ENCODE measurements at places on chromosomes 3 and 15.
A peak's percentile ranks its signal among the peaks of the same experiment; 100 is the strongest.

DNA sequence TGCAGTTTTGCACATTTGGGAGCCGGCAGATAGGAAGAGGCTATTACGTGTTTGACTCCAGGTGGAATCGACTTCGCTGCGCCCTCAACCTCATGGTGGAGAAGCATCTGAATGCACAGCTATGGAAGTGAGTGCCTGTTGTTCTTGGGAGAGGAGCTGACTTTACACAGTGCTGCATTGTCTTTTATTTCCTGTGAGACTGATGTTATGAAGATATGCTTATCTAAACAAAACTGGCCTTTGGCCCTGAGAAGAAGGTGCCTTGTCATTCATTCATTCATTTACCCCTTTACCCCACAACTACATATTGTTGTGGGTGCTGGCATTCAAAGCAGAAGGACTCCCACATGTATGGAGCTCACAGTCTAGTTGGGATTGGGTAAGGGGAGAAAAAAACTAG lies 32.6 kb downstream of the PSMD6 start:
- DNase-seq: no peak

- DNase-seq: no peak
Observed at GRCh38 chr3:139974809-139975425, 39.9 kb downstream of the CLSTN2 start.

- no peak for DNase-seq
Observed at GRCh38 chr3:35263477-35263876, 375.8 kb upstream of the ARPP21 start.

DNA sequence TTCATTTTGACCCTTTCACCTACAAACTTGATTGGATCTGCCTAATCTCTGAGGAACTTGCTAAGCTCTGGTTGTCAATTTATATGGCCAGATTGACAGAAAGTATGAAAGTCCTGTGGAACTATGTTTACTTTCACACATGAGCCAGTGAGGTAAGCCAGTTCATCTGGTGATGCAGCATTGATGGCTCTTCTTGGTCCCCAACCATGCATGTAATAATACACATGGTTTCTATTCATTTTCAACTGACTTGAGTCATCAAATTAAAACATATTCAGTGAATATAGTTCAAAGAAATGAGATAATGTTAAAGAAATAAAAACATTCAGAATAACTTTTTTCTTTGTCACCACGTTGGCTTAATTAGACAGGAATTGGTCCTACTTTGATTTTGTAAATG lies 336.1 kb upstream of the THBS1 start:
- no peak for DNase-seq

DNA sequence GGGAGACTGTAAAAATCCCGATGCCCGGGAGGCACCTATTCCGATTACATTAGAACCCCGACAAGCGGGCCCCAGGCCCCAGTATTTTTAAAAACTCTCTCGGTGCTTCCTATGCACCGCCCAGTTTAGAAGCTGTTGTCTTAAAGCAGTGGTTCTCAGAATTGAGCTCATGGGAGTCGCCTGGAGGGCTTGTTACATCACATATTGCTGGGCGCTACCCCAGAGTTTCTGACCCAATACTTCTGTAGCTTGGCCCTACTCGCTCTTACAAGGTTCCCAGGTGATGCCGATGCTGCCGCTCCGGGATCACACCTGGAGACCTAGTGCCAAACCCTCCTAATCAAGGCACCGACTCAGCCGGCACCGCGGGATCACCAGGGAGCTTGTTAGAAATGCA lies 35.2 kb downstream of the CPN2 start:
- DNase-seq: no peak

DNA sequence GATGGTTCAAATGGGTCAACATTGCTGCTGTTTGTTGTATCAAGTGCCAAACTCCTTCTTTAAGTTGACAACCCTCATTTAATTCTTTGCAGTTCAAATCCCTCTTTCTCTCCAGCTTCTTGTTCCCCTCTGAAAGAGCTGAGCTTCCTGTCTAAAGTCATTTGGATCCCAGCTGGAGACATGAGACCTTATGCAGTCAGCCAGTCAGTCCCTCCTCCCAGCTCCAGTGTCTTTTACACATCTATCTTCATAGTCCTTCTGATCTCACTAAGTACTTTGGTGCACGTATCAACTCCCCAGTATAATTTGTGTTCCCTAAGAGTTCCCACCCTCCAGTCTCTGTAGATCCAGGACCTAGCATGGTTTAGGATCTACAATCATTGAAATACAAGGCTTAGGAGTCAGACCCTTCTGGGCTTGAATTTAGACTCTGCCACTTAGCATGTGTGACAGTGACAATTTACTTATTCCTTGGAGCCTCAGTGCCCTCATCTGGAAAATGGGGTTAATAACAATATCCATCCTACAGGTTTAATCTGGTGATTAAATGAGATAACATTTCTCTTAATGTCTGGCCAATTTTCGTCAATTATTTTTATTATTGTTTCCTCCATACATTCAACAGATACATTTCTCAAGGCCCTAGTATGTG lies 102.8 kb upstream of the SEMA6D start:
- DNase-seq: no peak

- no peak for DNase-seq
Observed at GRCh38 chr15:58282060-58282708, 144.0 kb downstream of the AQP9 start.

DNA sequence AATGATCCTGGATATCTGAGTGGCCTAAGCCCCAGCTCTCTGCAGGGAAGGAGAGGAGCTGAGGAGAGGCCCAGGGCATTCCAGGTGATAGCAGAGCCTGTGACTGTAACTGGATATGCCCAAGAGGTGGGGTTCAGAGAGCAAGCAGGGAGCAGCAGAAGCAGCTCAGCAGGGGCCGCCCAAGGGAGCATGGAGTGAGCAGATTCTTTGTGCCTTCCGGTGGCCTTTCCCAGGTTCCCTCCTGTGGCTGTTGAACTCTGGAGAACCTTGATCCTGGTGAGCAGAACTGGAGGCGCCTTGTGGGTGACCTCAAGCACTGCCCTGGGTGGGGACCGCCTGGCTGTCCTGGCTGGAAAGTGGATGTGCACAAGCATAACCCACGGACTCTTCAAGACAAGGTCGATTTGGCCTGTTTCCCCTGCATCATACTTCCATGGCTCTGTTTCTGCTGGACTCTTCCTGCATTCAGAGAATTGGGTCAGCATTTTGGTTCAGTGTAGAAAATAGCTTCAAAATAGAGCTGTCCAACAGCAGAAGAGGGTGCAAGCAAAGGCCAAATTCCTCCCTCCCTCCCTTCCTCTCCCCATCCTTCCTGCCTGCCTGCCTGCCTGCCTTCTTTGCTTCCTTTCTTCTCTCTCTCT lies 76.1 kb downstream of the ARNT2 start:
- no peak for DNase-seq

DNA sequence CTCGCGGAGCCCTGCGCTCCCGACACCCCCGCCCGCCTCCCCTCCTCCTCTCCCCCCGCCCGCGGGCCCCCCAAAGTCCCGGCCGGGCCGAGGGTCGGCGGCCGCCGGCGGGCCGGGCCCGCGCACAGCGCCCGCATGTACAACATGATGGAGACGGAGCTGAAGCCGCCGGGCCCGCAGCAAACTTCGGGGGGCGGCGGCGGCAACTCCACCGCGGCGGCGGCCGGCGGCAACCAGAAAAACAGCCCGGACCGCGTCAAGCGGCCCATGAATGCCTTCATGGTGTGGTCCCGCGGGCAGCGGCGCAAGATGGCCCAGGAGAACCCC lies 464 bp downstream of the SOX2 start:
- no peak for DNase-seq

- DNase-seq: no peak
Observed at GRCh38 chr3:197882586-197882985, 67.4 kb upstream of the RPL35A start.

DNA sequence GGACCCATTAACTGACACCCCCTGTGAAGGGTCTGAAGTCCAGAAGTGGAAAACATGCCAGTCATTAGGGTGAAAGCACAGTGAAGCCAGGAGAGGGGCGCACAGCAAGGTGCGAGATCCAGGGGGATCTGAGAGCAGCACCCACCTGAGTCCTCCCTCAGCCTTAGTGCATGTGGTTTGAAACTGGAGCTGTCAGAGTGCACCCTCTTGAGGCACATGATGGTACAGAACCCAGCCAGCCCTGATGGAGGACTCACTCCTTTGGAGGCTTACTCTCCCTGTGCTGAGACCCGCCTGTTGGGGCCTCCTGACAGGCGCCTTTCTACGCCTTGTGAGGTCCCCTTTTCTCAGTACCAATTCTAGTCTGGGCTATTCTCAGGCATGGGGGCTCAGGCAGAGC lies 77.8 kb downstream of the IL20RB start:
- no peak for DNase-seq

GRCh38 chr15:32870240-32871033 lies 152.6 kb downstream of the GREM1 start:
- DNase-seq: no peak

- no peak for DNase-seq
Observed at GRCh38 chr15:77026501-77027110, 31.7 kb downstream of the PSTPIP1 start.

DNA sequence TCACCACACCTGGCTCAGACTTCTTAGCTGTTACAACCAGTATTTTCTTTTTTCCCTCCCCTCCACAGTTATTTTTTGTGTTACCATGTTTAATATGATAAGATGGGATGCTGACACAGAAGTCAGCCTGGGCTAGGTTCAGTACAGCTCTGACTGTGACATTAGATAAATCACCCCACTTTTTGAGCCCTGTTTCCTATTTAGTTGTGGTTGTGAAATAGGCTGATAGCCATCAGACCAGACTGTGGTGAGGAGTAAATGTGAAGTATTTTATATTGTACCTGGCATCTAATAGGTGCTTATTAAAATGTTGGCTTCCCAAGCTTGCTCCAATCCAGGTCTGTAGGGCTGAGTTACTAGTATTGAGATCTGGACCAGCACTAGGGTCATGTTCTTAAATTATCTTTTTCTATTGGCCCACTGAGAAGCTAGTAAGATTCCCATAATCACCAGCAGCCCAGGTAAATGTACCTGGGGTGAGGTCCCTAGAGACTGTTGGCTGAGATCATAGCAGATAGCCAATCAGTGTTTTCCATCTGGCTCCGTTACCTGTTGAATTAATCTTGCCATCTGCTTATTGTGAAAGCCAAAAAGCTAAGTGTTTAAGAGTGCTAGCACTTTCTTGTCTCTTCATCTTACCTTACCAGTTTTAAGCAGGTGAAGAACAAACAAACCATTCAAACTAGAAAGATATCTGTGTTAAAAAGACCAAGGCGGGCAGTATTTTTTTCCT lies 61.0 kb downstream of the CCK start:
- no peak for DNase-seq

DNA sequence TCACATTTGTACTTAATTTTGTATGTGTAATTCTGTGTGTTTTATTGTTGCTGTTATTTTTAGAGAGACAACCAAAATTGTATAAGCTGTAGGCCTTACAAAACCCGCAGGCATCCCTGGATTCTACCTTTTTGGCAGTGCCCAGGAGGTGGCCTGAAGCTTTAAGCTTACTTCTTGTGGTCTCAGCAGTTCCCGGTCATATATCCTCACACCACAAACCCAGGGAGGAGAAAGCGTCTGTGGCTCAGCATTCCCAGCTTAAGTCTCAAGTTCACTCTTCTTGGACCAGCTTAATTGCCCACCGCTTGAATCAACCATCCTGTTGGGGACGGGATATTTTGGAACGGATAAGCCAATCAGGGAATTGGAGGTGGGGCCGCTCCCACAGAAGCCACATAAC lies 36.7 kb downstream of the C2CD4A start:
- no peak for DNase-seq

DNA sequence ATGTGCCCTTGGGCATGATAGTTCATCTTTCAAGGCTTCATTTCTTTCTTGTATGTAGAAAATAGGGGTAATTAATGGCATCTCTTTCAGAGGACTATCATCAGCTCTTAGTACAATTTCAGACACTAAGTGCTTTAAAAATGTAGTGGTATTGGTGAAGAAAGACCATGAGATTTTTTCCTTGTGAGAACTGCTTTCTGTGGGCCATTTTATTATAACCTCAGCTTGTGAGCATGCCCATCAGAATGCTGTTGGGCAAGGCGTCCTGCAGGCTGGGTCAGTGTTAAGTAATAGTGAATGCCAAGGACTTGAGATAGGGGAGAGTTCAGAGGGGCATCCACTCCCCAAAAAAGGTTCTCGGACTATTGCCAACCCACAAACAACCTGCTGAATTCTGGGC lies 187.9 kb downstream of the GHSR start:
- no peak for DNase-seq

- no peak for DNase-seq
Observed at GRCh38 chr3:122825460-122825859, 30.6 kb downstream of the SLC49A4 start.

DNA sequence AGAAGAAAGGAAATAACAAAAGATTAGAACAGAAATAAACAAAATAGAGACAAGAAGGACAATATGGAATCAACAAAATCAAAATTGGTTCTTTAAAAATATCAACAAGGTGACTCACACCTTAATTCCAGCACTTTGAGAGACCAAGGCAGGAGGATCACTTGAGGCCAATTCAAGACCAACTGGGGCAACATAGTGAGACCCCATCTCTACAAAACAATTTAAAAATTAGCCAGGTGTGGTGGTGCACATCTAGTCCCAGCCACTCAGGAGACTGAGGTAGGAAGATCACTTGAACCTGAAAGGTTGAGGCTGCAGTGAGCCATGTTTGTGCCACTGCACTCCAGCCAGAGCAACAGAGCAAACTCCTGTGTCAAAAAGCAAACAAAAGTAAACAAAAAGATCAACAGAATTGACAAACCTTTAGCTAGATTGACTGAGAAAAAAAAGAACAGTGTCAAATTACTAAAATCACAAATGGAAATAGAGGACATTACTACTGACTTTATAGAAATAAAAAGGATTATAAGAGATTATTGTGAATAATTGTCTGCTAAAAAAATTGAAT lies 190.7 kb upstream of the CGNL1 start:
- DNase-seq: no peak

GRCh38 chr3:54123776-54124196 lies 1.4 kb downstream of the CACNA2D3 start:
- no peak for DNase-seq

- DNase-seq: no peak
Observed at GRCh38 chr3:51708216-51708845, 1.5 kb downstream of the GRM2 start.

GRCh38 chr15:41492597-41493204 lies 973 bp upstream of the ITPKA start:
- peak; percentile 12 for DNase-seq

- DNase-seq: no peak
Observed at GRCh38 chr15:92061511-92062195, 208.1 kb downstream of the SLCO3A1 start.

DNA sequence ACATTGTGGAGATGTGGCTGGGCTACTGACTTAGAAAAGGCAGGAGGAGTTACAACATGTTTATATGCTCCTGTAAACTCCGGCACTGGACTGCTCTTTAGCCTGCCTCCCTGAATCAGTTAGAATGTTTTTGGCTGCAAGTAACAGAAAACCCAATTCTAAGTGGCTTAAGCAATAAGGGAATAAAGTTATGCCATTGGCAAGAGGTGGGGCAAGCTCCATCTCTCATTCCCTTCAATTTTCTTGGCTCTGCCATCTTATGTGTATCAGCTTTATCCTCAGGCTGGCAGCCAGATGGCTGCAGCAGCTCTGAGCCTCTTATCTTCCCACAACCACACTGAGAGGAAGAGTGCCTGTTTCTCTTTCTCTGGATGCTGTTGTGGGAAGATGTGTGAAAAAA lies 22.4 kb upstream of the MEIS2 start:
- peak; percentile 39 for DNase-seq

- no peak for DNase-seq
Observed at GRCh38 chr15:89801471-89802195, 13.0 kb downstream of the ANPEP start.

GRCh38 chr3:126948980-126949535 lies 33.9 kb upstream of the PLXNA1 start:
- DNase-seq: no peak
